Mammary epithelial cell (primary cell): ENCODE measurements at places on chromosomes 5 and 9.

- no peak for DNase-seq
These were observed 128.6 kb upstream of the EFNA5 start for GRCh38 chr5:107799306-107799705.

DNA sequence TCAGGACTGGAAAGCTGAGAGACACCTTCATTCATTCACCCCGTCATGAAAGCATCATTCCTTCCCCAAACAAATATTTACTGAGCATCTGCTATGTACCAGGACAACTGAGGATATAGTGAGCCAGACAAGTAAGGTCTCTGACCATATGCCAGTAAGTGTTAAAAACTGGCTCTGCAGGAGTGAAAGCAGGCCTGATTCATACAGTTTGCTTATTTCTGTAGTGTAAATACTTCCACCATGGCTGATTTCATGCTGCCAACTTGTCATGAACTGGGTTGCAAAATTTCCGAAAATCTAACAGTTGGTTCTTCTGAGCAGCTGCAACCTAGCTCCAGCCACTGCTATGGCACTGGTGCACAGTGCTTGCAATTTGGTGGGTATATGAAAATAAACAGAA is 68.1 kb downstream of the YIPF5 start:
- no peak for DNase-seq

- DNase-seq: no peak
These were observed 229.4 kb downstream of the ADAMTSL1 start for GRCh38 chr9:18703151-18703900.

DNA sequence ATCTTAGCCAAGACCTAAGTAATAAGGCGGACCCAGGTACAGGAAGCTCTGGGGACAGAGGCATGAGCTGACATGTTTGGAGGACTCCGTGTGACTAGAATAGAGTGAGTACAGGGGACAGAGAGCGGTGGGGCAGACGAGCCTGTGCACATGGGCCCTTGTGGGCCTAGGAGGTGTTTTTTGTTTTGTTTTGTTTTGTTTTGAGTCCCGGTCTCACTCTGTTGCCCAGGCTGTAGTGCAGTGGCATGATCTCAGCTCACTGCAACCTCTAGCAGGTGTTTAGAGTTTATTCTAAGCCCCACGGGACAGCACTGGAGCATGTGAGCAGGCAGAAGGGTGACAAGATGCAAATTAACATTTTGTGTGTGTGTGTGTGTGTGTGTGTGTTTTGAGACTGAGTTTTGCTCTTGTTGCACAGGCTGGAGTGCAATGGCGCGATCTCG is 3.1 kb upstream of the EEIG1 start:
- DNase-seq: no peak

- no peak for DNase-seq
These were observed 29.0 kb upstream of the FCN1 start for GRCh38 chr9:134946663-134947062.

GRCh38 chr9:130084337-130084736 is 30.6 kb downstream of the GPR107 start:
- DNase-seq: no peak

- DNase-seq: no peak
These were observed 152.5 kb upstream of the ALDH1B1 start for GRCh38 chr9:38240051-38240450.

DNA sequence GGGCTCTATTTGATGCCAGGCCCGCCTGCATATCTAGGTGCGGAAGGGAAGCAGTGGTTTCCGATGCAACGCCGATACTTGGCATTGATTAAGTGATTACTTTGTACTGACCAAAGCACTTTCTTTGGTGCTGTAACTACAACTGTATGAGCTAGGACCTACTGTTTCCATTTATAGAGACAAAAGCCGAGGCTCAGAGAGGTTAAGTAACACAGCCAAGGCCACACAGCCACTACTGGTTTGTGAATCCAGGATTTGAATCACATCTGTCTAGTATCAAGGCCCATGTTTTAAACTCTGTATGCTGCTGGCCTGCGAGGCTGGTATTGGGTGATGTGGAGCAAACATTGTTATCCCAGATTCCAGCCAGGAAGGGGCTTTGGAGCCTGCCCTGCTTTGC is 41.4 kb downstream of the MVB12B start:
- no peak for DNase-seq

- no peak for DNase-seq
These were observed 7.5 kb upstream of the RMND5B start for GRCh38 chr5:178123094-178123965.

DNA sequence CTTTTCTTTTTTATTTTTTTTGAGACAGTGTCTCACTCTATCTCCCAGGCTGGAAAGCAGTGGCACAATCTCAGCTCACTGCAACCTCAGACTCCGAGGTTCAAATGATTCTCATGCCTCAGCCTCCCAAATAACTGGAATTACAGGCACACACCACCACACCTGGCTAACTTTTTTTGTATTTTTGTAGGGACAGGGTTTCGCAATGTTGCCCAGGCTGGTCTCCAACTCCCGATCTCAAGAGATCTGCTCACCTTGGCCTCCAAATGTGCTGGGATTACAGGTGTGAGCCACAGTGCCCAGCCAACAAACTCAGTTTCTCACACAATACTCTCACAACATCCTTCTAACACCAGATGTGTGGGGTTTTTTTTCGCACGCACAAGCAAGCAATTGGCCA is 22.1 kb downstream of the AFF4 start:
- no peak for DNase-seq

- no peak for DNase-seq
These were observed 41.1 kb upstream of the NEK6 start for GRCh38 chr9:124216474-124217176.

DNA sequence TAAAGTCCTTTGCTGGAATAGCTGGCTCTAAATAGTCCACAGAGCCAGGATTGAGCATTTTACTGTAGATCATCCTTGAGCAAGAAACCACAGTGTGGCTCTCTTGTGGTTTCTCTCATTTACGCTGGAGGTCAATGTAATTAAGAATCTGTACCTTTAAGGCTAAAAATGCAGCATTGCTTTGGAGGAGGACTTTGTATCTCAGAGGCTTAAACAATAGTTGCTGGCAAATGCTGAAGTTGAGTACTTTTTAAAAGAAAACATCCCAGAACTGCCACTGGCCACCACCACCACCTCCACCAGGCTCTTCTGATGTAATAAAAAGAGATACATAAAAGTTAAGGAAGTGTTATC is 177.3 kb upstream of the ADAMTSL1 start:
- peak; percentile 27 for DNase-seq

- DNase-seq: no peak
These were observed 376.9 kb upstream of the IRX4 start for GRCh38 chr5:2259494-2260107.

DNA sequence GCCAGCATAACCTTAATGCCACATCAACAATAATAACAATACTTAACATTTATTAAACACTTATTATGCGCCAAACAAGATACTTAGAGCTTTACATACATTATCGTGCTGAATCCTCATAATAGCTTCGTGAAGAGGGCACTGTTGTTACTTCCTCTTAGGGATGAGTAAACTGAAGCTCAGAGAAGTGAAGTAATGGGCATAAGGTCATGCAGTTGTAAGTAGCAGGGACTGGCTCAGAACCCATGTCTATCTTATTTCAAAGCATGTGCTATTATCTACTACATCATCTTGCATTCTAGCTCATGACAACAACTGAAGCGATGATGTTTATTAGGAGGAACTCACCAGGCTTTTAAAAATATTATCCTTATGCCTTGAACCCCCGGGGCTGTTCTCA is 34.9 kb upstream of the PPP3R2 start:
- no peak for DNase-seq
